ENCODE measurements at places on chromosomes 4 and X.

- DNase-seq: no peak
Measured at GRCh38 chr4:169015186-169015623, 5.2 kb upstream of the CBR4 start.

- no peak for DNase-seq
Measured at GRCh38 chrX:78375894-78376293, 48.5 kb upstream of the CYSLTR1 start.

GRCh38 chrX:11663875-11664210 lies 1.9 kb downstream of the ARHGAP6 start:
- no peak for DNase-seq

GRCh38 chr4:107991945-107992630 lies 2.4 kb downstream of the HADH start:
- no peak for DNase-seq

GRCh38 chrX:30220661-30221060 lies 5.3 kb downstream of the MAGEB2 start:
- no peak for DNase-seq

DNA sequence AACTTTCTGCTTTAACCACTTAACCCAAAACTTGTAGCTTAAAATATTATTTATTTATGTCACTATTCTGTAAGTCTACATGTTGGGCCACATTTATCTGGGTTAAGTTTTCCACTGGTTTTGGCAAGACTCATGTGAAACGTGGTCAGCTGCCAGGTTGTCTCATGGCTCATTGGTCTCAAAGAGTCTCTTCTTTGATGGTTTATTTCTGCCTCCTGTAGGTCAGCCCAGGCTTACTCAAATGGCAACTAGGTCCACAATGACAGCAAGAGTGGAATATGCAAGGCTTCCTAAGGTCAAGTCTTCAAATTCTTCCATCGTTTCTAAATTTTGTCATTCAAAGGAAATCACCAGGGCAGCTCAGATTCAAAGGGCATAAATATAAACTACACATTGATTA lies 828.7 kb downstream of the PCDH7 start:
- DNase-seq: no peak

DNA sequence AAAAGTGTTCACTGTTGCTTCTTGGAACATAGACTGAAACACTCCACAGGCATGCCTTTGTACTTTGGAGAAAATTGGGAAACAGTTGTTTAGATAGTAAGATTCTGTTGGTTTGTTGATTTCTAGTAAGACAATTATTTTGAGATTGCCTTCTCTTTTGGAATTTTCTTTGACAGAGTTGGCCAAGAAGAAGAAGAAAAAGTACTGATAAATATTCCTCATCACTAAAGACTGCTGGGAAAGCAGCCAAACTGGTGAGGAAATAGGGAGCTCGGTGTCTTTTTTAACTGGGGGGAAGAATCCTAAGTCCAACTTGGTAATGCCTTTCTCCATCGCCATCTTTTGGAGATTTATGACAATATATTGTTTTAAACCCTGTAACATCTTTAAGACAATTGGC lies 370.7 kb downstream of the GPAT3 start:
- DNase-seq: no peak

GRCh38 chrX:24928114-24928513 lies 87.7 kb downstream of the ARX start:
- no peak for DNase-seq
